Activated CD4-positive, CD25-positive, alpha-beta regulatory T cell treated with anti-CD3 and anti-CD28 coated beads, Interleukin-2, amount 50 U/mL, for 16 hours (primary cell): ENCODE measurements at places on chromosomes 7 and 10.

DNA sequence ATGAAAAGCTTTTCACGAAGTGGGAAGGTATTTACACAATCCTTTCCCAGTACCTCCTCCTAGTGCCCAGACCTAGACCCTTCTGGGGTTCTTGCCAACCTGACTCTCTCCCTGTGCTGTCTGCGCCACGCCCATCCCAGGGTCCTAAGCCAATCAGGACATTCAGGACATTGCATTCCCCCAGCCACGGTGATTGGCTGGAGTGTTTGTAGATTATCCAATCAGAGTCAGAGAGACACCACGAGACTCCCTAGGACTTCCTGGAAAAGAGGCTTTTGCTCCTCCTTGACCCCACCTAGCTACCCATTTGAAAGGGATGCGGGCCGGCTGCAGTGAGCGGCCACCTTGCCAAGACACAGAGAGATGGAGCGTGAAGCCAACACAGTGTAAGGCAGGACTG lies 3.5 kb upstream of the GDF2 start:
- DNase-seq: no peak

DNA sequence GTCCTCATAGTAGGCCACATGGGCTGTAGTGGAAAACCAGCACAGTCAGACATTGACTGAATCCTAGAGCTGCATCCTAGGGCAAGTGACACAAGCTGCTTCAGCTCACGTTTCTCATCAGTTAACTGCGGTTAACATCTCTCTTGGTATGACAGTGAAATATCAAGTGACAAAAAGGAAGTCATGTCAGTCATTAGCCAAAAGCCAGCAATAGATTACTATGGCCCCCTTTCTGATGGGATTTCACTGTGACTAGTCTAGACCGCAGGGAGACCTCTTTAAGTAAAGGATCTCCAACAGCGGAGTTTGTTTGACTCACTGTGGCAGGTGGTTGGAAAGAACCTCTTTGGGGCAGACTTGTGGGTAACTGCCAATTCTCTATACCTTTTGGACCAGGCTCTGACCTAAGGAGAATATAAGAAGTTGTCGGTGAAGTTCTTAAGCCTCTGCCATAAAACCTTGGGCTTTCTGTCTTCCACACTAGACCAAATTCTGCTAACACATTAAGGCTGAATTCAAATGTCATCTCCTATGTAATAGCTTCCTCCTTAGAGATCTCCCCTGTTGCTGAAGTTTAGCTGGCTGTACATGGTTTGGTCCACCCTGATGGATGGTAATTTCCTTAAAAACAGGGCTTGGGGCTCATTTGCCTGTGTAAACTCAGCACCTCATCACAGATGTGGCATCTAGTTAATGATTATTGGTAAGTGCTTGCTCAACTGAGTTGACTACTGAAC lies 115.3 kb downstream of the SGMS1 start:
- peak; percentile 34 for DNase-seq

- DNase-seq: no peak
These were observed 131.1 kb downstream of the MAPK8 start for GRCh38 chr10:48437546-48437945.

GRCh38 chr10:107169516-107169915 lies 5.0 kb upstream of the SORCS1 start:
- no peak for DNase-seq

DNA sequence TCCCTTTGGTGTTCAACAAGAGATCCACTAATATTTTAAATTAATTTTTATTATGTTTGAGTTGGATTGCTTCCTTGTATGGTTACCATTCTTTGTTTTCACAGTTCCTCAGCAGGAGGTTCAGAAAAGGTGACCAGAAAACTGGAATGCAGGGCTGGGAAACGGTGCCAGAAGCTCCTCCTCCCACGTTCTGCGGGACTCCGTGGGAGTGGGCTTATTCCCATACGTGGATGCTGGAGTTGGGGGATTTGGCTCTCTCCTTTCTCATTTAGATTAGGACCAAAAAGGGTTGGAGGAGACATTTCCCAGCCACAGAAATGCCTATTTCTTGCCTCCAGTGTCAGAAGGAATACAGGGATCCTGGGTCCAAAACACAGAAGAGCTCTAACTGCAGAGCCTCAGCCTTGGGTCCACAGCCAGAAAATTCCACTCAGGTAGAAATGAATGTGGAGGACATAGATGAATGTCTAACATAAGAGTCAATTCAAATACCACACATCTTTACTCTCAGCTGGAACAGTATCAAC lies 56.0 kb downstream of the SORBS1 start:
- DNase-seq: no peak

DNA sequence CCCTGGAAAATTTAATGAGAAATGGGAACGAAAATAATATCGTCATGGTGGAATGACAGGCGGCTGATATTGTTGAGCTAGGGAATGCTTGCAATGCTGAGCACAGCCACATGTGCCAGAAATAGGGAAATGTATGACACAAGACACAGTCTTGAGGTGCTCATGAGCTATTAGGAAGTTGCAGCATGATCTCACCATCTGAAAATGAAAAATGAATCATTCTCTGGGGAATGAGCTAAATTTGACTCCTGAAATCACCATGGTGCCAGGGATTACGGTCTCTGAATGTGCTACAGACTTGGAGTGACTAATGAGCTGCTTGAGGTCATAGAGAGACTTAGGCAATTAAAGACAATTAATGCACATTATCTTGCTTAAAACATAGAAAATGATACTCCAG lies 845.0 kb downstream of the CNTNAP2 start:
- DNase-seq: no peak

DNA sequence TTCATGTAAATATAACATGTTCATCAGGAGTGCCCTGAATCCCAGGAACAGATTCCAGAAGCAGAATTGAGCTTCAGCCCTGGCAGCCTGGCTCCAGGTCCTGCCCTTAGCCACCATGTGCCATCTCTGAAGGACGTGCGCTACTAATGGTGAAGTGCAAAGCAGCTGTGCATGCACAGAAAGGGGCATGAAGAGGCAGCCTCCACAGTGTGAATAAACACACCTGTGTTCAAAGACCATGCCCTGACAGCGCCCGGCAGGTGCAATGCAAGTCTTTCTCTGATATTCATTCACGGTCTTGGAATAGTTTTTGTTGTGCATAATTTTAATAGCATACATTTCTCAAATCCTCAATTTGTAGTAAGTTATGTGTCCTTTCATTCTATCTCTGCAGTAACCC lies 250.4 kb upstream of the TCERG1L start:
- DNase-seq: no peak

DNA sequence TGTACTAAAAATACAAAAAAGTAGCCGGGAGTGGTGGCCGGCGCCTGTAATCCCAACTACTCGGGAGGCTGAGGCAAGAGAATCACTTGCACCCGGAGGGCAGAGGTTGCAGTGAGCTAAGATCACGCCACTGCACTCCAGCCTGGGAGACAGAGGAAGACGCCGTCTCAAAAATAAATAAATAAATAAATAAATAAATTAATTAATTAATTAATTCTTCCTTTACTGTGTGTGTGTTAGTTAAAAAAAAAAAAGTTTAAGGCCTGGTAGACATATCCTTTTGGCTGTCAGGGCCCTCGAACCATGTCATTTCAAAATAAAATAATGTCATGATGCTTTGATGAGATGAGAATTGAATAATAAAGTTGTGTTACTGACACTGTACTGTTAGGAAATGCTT lies 81.3 kb downstream of the ZNF467 start:
- no peak for DNase-seq

DNA sequence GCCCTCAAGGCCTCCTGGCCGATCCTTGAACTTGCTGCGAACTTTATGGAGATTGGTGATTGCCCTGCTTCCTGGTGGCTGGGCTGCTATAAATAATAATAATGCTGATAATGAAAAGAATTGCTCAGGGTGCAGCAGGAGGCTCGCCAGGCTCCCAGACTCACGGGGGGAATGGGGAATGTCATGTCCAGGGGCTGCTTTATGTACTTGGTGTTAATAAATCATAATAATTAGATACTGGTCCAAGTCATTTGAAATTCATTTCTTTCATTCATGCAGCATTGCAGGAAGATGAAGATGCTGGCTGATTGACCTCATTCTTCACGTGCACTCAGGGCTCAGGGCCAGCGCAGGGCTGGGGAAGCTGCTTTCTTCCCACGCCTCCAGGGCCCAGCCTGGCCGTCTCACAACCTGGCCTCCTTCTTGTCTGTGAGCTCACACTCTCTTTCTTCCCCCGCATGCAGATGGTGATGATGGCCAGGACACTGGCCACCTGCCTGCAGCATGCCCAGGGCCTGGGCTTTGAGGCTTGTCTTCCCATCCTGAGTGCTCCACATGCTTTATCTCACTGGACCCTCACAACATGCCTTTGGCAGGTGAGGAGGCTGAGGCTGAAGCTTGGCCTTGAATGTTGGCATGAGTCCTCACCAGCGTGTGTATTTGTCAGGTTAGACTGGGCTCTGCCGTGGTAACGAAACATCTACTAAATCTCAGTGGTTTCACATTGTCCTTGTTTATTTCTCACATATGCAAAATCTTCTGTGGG lies 138.4 kb upstream of the TNS3 start:
- DNase-seq: no peak

- DNase-seq: no peak
These were observed 14.1 kb upstream of the TNPO3 start for GRCh38 chr7:129069021-129069420.

DNA sequence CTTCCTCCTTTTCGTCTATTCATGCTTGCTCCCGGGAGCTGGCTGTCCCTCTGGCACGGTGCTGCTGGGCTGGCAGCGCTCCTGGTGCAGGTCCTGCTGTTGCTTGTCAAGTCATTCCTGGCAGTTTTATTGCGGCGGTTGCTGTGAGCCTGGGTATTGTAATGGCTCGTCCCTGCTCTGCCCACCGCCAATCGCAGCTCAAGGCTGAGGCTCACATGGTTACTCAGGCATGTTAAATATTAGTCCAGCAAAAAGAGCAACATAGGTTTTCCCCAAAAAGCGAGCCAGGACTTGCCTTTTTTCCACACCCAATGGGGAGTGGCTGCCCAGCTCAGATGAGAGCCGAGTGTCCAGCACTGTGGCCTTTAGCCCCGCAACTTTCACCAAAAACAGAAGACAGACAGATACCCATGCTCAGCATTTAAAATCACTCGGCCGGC lies 492.9 kb upstream of the FOXK1 start:
- no peak for DNase-seq

GRCh38 chr7:47267346-47267745 lies 314.6 kb downstream of the TNS3 start:
- no peak for DNase-seq

DNA sequence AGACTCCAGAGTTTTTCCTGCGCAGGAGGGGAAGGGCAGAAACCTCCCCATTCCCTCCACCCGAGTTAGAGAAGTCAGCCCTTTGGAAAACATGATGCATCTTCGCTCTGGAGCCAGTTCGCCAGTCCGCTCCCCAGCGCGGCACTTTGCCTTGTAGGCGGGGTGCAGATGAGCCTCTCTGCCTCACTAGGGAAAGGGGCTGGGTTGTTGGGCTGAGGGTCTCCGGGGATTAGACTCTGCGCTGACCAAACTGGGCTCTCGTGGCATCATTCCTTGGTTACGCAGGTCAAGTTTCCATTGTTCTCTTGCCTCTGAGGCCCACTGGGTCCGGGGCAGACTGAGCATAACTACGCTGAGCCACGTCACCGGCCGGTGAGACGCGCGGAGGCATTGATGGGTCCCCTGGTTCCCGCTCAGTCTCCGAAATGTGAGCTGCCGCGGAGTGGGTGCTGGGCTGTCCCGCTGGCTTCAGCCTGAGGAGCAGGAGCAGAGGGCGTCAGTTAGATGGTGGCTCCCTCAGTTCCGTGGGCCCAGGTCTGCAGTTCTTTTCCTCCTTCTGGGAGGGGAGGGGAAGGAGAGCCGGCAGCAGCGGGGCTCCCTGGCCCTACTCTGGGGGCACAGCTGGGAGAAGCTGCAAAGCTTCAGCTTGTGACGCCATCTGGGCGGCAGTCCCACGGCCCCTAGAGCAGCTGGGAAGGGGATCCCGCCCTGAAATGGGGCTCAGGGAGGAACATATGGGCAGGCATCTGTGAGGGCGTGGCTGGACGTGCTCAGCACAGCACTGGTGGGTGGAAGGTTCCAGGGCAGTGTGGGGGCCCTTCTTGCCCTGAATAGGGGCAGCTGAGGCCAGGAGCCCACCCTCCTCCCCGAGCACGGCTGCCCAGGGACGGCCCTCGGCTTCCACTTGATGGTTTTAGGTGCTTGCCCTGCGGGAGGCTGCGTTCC lies 121.3 kb upstream of the BTBD16 start:
- DNase-seq: no peak

DNA sequence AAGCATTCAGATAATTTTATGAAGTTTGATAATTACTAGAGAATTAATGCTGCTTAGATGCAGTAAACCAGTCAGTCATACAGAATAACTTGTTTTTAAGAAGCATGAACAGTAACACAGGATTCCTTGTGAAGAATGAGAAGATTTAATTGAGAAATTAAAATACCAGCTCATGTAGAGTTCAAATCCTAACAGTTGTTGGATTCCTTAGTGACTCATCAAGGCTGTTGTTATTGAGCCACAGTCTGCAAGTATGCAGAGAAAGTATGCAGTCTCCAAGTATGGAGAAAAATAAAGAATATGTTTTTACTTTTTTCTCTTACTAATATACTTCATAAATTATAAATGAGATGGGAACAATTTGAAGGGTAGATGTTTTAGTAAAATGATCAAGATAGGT lies 30.2 kb upstream of the CYP26C1 start:
- DNase-seq: no peak

DNA sequence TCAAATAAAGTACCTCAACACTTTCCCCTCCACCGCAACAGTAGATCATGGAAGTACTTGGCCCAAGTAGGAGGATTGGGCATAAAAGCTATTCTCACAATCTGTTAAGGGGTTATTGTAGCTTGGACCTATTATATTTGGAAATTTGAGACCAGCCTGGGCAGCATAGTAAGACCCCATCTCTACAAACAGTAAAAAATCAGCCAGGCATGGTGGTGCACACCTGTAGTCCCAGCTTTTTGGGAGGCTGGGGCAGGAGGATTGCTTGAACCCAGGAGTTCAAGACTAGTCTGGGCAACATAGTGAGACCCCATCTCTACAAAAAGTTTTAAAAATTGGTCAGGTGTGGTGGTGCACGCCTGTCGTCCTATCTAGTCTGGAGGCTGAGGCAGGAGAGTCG lies 13.2 kb downstream of the PRKRIP1 start:
- DNase-seq: no peak

DNA sequence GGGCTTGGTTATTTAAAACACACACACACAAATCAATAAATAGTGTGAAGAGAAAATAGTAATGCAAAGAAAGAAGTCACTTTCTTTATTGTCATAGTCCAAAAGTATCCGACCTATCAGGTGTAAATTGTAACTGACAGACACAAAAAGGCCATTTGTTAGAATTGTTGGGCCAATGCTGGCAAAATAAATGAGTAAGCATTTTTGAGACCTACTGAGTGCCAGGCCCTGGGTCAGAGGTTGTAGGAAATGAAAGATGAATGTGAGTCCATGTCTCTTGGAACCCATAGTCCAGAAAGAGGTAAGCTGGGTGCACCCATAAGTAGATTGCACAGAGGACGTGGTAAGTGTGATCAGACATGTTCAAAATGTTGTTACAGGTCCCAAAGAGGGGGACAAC lies 13.5 kb upstream of the EGR2 start:
- no peak for DNase-seq

GRCh38 chr7:50330254-50330653 lies 25.7 kb downstream of the IKZF1 start:
- DNase-seq: no peak

- DNase-seq: no peak
These were observed 86.4 kb downstream of the NKX6-2 start for GRCh38 chr10:132699411-132700155.

GRCh38 chr7:140212100-140212881 lies 35.5 kb upstream of the KDM7A start:
- DNase-seq: no peak

GRCh38 chr7:41738336-41738735 lies 35.4 kb upstream of the INHBA start:
- DNase-seq: no peak

GRCh38 chr7:14195079-14195478 lies 205.6 kb upstream of the ETV1 start:
- no peak for DNase-seq

- no peak for DNase-seq
These were observed 31.5 kb upstream of the SMNDC1 start for GRCh38 chr10:110336111-110336721.
